H7 (cell line): ENCODE measurements at places on chromosomes 11 and 22. TPM values are rescaled to one million over a fixed set of nuclear protein-coding genes. Genes with fewer than 3 reads are reported as not detected.

GRCh38 chr11:70399681-70400112 is 1.4 kb downstream of the CTTN start:
- DNase-seq: peak; percentile 82

DNA sequence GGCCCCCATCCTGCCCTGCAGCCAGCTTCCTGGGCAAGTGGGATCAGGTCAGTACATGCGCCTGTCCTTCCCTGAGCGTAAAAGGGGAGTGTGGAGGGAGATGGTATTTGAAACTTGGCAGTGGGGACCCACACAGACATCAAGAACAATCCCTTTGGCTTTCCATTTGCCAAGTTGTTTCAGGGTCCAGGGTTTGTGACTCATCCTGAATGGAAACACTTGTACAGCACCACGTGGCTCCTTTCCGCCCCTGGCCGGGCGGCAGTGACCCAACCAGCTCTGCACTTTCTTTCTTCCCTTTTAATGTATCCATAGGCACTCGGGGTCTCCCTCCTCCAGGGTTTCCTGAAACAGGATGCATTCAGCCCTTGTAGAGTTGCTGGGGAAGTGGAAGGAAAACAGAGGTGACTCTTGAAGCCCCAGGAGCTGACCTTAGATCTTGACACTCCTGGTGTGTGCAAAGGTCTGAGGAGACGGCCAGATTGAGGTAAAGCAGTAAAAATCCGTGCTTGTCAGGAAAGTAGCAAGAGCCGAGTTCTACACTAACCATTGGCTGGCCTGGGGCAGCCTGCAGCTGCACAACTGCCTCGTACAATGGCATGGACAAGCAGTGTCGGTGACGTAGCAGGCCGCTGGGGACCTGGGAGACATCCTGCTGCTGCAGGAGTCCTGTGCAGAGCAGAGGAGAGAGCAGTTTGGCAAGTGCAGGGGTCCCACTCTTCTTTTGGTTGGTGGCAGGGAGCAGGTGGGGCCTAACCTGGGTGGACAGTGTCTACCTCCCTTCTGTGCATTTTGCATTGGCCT is 189.8 kb downstream of the SNX19 start:
- no peak for DNase-seq

- DNase-seq: no peak
These were observed 46.2 kb downstream of the HIRA start for GRCh38 chr22:19385221-19385906.

DNA sequence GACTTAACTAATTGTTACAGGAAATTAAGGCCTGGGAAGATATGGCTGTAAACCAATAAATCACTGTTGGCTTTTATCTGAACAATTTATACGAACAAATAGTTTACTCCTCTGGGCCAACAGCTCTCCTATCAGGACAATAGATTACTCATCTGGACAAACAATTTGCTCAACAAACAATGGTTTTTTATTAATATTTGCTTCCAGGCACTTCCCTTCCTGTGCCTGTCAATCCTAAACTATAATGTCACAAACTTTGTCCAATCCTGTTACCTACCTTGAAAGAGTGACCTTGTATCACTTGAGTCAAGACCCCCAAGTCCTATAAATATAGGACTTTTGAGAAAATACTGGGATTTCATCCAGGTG is 87.6 kb upstream of the OR9Q1 start:
- no peak for DNase-seq

DNA sequence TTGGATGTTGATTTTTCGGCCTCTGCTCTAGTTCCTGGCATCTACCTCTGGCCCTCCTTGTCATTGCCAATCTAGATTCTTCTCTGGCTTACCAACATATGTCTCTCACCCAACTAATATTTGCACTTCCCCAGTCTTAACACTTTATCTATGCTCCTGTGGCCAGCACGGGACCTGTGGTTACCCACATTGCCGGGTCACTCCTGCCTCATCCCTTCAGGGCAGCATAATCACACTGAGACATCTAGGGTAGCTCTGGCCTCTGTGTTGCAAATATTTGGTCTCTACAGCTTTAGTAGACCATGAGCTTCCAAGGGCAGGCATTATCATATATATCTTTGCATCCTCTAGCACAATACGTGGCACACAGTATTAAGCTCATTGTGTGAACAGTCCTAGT is 182.0 kb upstream of the ARHGAP20 start:
- no peak for DNase-seq

- no peak for DNase-seq
These were observed 17.8 kb upstream of the CASTOR1 start for GRCh38 chr22:30307041-30307574.

- no peak for DNase-seq
These were observed 9.2 kb upstream of the KCNE3 start for GRCh38 chr11:74476536-74476935.

DNA sequence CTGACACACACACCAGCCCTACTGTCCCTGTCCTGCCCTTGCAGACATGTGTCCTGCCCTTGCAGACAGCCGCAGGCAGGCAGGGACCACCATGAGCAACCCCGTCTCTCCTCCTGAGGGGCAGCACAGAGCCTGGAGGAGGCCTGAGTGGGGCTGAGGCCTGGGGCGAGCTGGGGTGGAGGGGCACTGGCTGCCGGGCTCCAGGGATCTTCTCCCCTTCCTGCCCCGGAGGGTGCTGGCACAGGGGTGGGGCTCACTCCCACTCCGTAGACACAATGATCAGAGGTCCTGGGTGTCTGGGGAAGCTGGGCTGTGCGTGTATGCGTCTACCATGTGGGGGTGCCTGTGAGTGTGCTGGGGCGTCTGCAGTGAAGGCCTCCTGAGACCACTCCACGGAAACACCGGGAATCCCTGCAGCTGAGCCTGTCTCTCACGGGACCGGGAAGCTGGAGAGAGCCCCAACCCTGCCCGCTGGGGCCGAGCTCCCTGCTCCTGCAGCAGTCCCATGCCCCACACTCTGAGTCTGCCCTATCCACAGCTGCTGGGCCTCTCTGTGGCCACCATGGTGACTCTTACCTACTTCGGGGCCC is 588 bp downstream of the TSPAN32 start:
- DNase-seq: peak; percentile 65

GRCh38 chr11:66720223-66720898 is 8.7 kb downstream of the SPTBN2 start:
- peak; percentile 93 for DNase-seq

GRCh38 chr11:111384494-111384893 is 5.4 kb upstream of the POU2AF1 start:
- DNase-seq: no peak

DNA sequence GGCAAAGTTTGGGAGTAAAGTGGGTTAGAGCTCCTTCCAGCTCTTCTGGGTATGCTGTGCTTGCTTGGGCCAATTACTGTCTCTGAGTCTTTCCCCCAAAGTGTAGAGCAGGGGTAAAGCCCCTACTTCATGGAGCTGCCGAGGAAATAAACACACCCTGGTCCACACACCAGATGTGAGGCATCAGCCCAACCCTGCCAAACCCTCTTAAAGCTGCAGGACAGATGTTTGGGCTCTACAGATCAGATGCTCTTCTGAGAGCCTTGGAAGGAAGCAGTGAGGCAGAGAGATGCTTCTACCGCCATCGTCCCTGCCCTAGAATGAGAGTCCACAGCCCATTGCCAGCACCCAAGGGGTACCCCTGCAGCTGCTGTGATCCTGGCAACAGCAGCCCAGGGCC is 64.7 kb downstream of the ELFN2 start:
- no peak for DNase-seq

DNA sequence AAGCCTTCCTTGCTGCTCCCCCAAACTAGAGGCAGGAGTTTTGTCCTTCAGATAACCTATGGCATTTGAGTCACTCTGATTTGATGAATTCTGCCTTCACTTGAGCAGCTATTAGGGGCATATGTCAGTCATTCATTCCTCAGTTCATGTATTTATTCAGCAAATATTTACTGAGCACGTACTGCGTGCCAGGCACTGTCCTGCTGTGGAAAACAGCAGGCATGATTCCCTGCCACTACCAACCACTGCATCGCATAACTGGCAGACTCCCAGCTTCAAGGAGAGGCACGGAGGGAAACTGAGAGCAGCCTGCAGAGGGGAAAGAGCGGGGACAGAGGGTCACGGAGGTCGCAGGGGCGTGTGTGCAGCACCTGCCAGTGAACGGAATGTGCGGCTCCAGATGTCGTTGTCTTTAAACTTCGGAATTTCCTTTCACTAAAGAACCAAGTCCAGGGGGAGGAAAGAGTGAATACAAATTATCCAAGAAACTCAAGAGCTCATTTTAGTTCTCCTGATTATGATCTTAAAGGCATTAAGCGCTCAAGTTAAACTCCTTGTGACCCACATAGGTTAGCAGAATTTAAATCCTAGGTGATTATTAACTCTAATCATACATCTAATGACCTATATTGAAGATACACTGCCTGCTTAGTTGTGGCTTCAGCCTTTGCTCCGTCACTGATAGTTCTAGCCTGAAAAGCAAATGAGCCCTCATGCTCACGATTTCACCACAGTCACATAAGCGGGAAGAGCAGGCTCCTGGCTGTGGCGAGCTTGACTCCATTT is 12.6 kb downstream of the PPARA start:
- no peak for DNase-seq

Gene MMP12
- total RNA-seq: not detected in 2 replicates

Gene ARFGAP3
- total RNA-seq: 19.7 and 28.9 TPM in 2 replicates

Gene CSRP3
- not detected in 2 replicates for total RNA-seq
